Thoracic aorta (tissue), 2 donors: ENCODE measurements at places on chromosomes 13 and 19. TPM values are rescaled to one million over a fixed set of nuclear protein-coding genes. Genes with fewer than 3 reads are reported as not detected.
A peak's percentile ranks its signal among the peaks of the same experiment; 100 is the strongest.

DNA sequence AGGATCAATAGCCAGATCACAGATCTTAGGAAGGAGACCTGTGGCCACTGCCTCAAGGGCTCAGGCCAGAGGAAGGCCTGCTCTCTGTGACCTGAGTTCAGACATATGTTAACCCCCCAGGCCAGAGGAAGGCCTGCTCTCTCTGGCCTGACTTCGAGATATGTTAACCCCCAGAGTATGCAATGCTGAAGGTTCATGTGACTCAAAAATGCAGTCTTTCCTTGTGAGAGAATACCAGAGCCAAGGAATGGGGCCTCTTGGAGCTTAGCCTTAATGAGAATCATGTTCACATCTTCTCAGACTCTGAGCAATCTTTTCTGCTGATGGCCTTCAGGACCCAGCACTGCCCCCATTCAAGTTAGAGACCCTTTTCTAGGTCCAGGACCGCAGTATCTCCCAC lies 36.7 kb downstream of the MBNL2 start:
- H3K4me1 ChIP-seq: peaks cover 83% of the 10 kb centered on the region
- no peak for DNase-seq
- no peaks in the 10 kb centered on the region for H3K36me3 ChIP-seq
- H3K27me3 ChIP-seq: no peaks in the 10 kb centered on the region
- peak overlapping the region; percentile 75 for H3K27ac ChIP-seq

DNA sequence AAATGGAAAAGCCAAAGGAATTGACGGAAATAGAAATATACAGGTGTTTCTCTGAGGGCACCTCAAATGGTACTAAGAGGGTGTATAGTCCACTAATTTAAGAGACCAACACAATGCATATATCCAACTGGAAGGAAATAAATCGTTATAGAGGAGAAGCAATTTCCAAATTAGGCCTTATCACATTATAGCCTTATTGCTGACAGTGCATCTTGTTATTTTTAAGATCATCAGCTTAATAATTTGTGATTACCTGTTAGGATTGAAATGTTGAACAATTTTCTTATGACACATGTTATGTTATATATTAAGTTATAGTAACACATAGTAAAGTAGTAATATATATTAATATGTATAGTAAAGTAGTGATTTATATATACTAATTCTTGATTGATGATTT lies 915.7 kb upstream of the PCDH9 start:
- H3K27ac ChIP-seq: no peak overlapping the region
- DNase-seq: no peak
- H3K4me1 ChIP-seq: no peaks in the 10 kb centered on the region
- H3K27me3 ChIP-seq: no peaks in the 10 kb centered on the region

GRCh38 chr19:56105090-56105701 lies 15.9 kb downstream of the ZNF787 start:
- H3K27me3 ChIP-seq: no peaks in the 10 kb centered on the region
- peak overlapping the region; percentile 64 for H3K4me3 ChIP-seq
- peak overlapping the region; percentile 80 for H3K27ac ChIP-seq
- DNase-seq: peak; percentile 30
- H3K4me1 ChIP-seq: peaks cover 55% of the 10 kb centered on the region
- H3K36me3 ChIP-seq: peaks cover 10% of the 10 kb centered on the region

GRCh38 chr19:1258163-1258492 lies 9.7 kb downstream of the MIDN start:
- no peak overlapping the region for H3K4me3 ChIP-seq
- no peak for DNase-seq
- H3K27ac ChIP-seq: peak overlapping the region; percentile 95
- H3K36me3 ChIP-seq: peaks cover 39% of the 10 kb centered on the region

DNA sequence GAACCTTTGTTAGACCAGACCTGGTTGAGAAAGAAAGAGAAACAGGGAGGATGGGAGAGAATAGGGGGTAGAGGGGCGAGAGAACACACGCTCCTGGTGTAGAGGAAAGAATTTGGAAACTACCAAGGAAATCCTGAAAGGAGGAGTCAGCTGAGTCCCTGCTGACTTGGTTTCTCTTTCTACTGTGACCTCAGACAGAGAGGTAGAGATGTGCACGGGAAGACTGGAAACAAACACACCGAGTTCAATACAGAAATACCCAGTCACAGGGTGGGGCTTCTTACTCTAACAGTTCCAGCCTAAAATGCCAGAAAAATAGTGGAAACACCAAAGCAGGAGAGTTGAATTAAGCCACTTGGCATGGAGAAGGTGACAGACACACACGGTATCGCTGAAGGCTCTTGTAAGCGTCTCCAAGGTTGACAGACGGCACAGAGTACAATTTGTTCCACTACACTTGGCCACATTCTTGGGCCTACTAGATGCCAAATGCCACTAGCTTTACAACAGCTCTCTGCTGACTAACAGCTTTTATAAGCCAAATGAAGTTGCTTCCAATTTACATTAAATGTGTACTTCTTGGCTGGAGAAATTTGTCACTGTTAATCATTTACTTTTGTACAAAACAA lies 28.1 kb downstream of the LATS2 start:
- no peaks in the 10 kb centered on the region for H3K27me3 ChIP-seq
- DNase-seq: no peak
- peaks cover 29% of the 10 kb centered on the region for H3K4me1 ChIP-seq
- H3K36me3 ChIP-seq: no peaks in the 10 kb centered on the region
- peak overlapping the region; percentile 32 for H3K4me3 ChIP-seq
- H3K27ac ChIP-seq: peak overlapping the region; percentile 80

- peaks cover 28% of the 10 kb centered on the region for H3K4me1 ChIP-seq
- peak overlapping the region; percentile 95 for H3K27ac ChIP-seq
Measured at GRCh38 chr13:80337288-80338081, 3.4 kb downstream of the SPRY2 start.

GRCh38 chr19:49613374-49613773 lies 22.4 kb downstream of the PRR12 start:
- H3K4me1 ChIP-seq: peaks cover 3% of the 10 kb centered on the region
- no peak overlapping the region for H3K4me3 ChIP-seq
- DNase-seq: no peak
- H3K27ac ChIP-seq: no peak overlapping the region
- H3K27me3 ChIP-seq: no peaks in the 10 kb centered on the region
- H3K36me3 ChIP-seq: peaks cover 43% of the 10 kb centered on the region

- peaks cover 10% of the 10 kb centered on the region for H3K4me1 ChIP-seq
- H3K27ac ChIP-seq: no peak overlapping the region
- no peak for DNase-seq
- no peaks in the 10 kb centered on the region for H3K27me3 ChIP-seq
Measured at GRCh38 chr13:20411638-20412342, 113.9 kb downstream of the CRYL1 start.

DNA sequence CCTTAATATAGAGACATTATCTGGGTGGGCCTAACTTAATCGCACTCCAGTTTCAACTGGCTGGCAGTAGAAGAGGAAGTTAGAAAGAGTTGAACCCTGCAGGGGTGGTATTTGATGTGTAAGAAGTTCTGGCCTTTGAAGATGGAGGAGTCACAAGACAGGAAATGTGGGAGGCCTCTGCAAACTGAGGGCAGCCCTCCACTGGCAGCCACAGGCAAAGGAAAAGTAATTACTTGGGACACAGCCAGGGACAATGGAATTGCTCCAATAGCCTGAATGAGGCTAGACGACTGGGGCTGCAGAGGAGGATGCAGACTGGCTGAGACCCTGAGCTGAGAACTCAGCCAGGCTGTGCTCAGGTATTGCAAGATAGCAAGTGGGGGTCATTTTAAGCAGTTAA lies 703.3 kb upstream of the ARGLU1 start:
- H3K4me1 ChIP-seq: no peaks in the 10 kb centered on the region
- no peaks in the 10 kb centered on the region for H3K27me3 ChIP-seq
- no peaks in the 10 kb centered on the region for H3K36me3 ChIP-seq
- no peak overlapping the region for H3K4me3 ChIP-seq
- H3K27ac ChIP-seq: no peak overlapping the region

- no peak for DNase-seq
- no peaks in the 10 kb centered on the region for H3K36me3 ChIP-seq
- no peak overlapping the region for H3K4me3 ChIP-seq
- H3K27me3 ChIP-seq: no peaks in the 10 kb centered on the region
- no peak overlapping the region for H3K27ac ChIP-seq
- no peaks in the 10 kb centered on the region for H3K4me1 ChIP-seq
Measured at GRCh38 chr19:39238209-39238608, 6.6 kb downstream of the IFNL3 start.

GRCh38 chr13:19324325-19324724 lies 142.7 kb upstream of the TUBA3C start:
- no peaks in the 10 kb centered on the region for H3K27me3 ChIP-seq
- no peaks in the 10 kb centered on the region for H3K4me1 ChIP-seq
- no peak overlapping the region for H3K27ac ChIP-seq
- no peaks in the 10 kb centered on the region for H3K36me3 ChIP-seq

GRCh38 chr13:26785838-26786630 lies 25.4 kb upstream of the GPR12 start:
- H3K27me3 ChIP-seq: no peaks in the 10 kb centered on the region
- H3K36me3 ChIP-seq: no peaks in the 10 kb centered on the region
- peak overlapping the region; percentile 42 for H3K4me3 ChIP-seq
- H3K27ac ChIP-seq: no peak overlapping the region
- DNase-seq: no peak
- H3K4me1 ChIP-seq: no peaks in the 10 kb centered on the region

- no peak overlapping the region for H3K27ac ChIP-seq
- H3K27me3 ChIP-seq: no peaks in the 10 kb centered on the region
- DNase-seq: no peak
- H3K36me3 ChIP-seq: no peaks in the 10 kb centered on the region
- H3K4me1 ChIP-seq: peaks cover 20% of the 10 kb centered on the region
Measured at GRCh38 chr13:114311908-114312307, 2.4 kb upstream of the CHAMP1 start.

DNA sequence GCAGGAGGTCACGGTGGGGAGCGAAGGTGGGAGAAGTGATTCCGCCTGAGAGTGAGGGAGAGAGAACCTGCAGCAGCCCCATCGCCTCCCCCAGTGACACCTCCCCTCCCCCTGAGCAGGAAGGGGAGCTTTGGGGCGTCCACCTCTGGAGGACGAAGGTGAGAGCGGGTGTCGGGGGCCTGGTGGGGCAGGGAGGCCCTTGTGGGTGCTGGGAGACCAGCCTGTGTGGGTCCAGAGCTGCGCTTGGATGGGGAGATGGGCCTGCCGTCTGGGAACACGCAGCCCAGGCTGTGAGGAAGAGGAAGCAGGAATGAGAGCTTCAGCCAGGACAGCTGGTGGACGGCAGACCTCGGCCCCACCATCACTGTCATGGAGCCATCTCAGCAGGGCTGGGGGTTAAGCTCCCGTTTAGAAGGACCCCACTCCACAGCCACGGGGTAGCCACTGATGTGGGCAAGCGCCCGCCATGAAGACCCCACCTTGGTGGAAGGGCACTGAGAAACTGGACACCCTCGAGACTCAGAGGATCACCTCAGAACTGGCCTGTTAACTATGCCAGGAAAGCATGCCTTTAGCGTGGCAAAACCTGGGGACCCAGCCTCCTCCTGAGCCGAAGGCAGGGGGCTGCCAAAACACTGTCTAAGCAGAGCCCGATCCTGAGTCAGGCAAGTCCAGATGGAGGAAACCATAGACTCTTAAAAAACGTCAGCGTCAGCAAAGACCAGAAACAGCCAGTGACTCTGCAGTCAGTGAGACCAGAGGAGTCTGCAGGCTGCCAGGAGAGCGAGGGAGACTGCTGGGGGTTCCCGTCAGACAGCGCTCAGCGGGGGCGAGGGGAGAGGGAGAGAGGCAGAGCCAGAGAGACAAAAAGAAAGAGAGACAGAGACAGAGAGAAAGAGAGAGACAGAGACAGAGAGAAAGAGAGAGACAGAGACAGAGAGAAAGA lies 6.4 kb upstream of the PROZ start:
- peak overlapping the region; percentile 72 for H3K4me3 ChIP-seq
- H3K27ac ChIP-seq: no peak overlapping the region
- no peaks in the 10 kb centered on the region for H3K36me3 ChIP-seq
- peaks cover 17% of the 10 kb centered on the region for H3K4me1 ChIP-seq

- DNase-seq: no peak
- H3K4me3 ChIP-seq: no peak overlapping the region
- H3K27me3 ChIP-seq: no peaks in the 10 kb centered on the region
- no peak overlapping the region for H3K27ac ChIP-seq
- no peaks in the 10 kb centered on the region for H3K4me1 ChIP-seq
Measured at GRCh38 chr19:29107831-29108230, 105.1 kb downstream of the UQCRFS1 start.

- no peaks in the 10 kb centered on the region for H3K36me3 ChIP-seq
- H3K27me3 ChIP-seq: no peaks in the 10 kb centered on the region
Measured at GRCh38 chr13:75738841-75739240, 102.7 kb downstream of the LMO7 start.

- no peaks in the 10 kb centered on the region for H3K27me3 ChIP-seq
- peaks cover 8% of the 10 kb centered on the region for H3K4me1 ChIP-seq
- no peak overlapping the region for H3K4me3 ChIP-seq
- H3K27ac ChIP-seq: no peak overlapping the region
- no peak for DNase-seq
Measured at GRCh38 chr19:8566855-8567254, 10.4 kb downstream of the MYO1F start.

- H3K27me3 ChIP-seq: no peaks in the 10 kb centered on the region
- H3K36me3 ChIP-seq: no peaks in the 10 kb centered on the region
- no peak overlapping the region for H3K4me3 ChIP-seq
- H3K4me1 ChIP-seq: no peaks in the 10 kb centered on the region
- no peak overlapping the region for H3K27ac ChIP-seq
Measured at GRCh38 chr19:13400296-13400695, 106.0 kb downstream of the CACNA1A start.

- H3K27me3 ChIP-seq: no peaks in the 10 kb centered on the region
- no peak overlapping the region for H3K4me3 ChIP-seq
- H3K36me3 ChIP-seq: peaks cover 4% of the 10 kb centered on the region
- H3K4me1 ChIP-seq: peaks cover 23% of the 10 kb centered on the region
- DNase-seq: no peak
Measured at GRCh38 chr19:3515891-3516422, 9.8 kb downstream of the FZR1 start.

DNA sequence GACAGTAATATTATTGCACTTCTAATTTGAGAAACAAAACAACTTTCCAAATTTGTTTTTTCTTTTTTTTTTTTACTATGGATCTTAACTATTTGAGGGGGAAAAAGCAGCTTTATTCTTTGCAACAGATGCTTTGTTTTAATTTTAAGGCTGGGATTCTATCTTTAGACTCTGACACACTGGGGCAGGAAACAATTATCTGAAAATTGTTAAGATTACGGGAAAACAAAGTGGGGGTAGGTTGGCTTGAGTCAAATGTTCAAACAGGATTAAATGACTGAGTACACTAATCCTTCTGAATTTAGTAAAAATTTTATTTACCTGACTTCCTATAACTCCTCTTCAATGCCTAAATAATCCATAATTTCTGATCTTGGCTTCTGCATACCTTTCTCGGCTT lies 543.2 kb downstream of the SLITRK6 start:
- H3K27ac ChIP-seq: no peak overlapping the region
- H3K36me3 ChIP-seq: no peaks in the 10 kb centered on the region
- no peak overlapping the region for H3K4me3 ChIP-seq
- DNase-seq: no peak
- no peaks in the 10 kb centered on the region for H3K4me1 ChIP-seq
- no peaks in the 10 kb centered on the region for H3K27me3 ChIP-seq

GRCh38 chr19:31144075-31144870 lies 205.0 kb downstream of the TSHZ3 start:
- no peak overlapping the region for H3K4me3 ChIP-seq
- H3K27me3 ChIP-seq: no peaks in the 10 kb centered on the region
- no peak overlapping the region for H3K27ac ChIP-seq
- DNase-seq: no peak
- no peaks in the 10 kb centered on the region for H3K36me3 ChIP-seq
- H3K4me1 ChIP-seq: no peaks in the 10 kb centered on the region

GRCh38 chr13:59332966-59333365 lies 830.8 kb downstream of the DIAPH3 start:
- no peaks in the 10 kb centered on the region for H3K4me1 ChIP-seq
- no peaks in the 10 kb centered on the region for H3K36me3 ChIP-seq
- no peak overlapping the region for H3K27ac ChIP-seq
- H3K27me3 ChIP-seq: no peaks in the 10 kb centered on the region

CEACAM4 gene
- 4.0 TPM for total RNA-seq

SHANK1 gene
- 0.28 TPM for total RNA-seq

KLK14 gene
- total RNA-seq: not detected

KLHL1 gene
- not detected for total RNA-seq

PRR22 gene
- 1.1 TPM for total RNA-seq

ZNF573 gene
- total RNA-seq: 5.8 TPM
